SJSA1 (cell line): ENCODE measurements at places on chromosomes 12 and 14. TPM values are rescaled to one million over a fixed set of nuclear protein-coding genes. Genes with fewer than 3 reads are reported as not detected.

GRCh38 chr12:24895612-24896011 lies 53.3 kb downstream of the BCAT1 start:
- no peak for DNase-seq
- no peaks in the 10 kb centered on the region for H3K27me3 ChIP-seq
- no peak overlapping the region for H3K27ac ChIP-seq
- H3K4me1 ChIP-seq = peaks cover 12% of the 10 kb centered on the region
- H3K36me3 ChIP-seq = peaks cover 27% of the 10 kb centered on the region

Gene DBX2
- total RNA-seq = not detected in 2 replicates

- no peaks in the 10 kb centered on the region for H3K36me3 ChIP-seq
- H3K4me3 ChIP-seq = no peak overlapping the region
- DNase-seq = peak; percentile 58
- H3K27ac ChIP-seq = peak overlapping the region; percentile 49
- no peaks in the 10 kb centered on the region for H3K27me3 ChIP-seq
- peaks cover 17% of the 10 kb centered on the region for H3K4me1 ChIP-seq
These were observed 58.2 kb upstream of the FLRT2 start for GRCh38 chr14:85471744-85472143.

DNA sequence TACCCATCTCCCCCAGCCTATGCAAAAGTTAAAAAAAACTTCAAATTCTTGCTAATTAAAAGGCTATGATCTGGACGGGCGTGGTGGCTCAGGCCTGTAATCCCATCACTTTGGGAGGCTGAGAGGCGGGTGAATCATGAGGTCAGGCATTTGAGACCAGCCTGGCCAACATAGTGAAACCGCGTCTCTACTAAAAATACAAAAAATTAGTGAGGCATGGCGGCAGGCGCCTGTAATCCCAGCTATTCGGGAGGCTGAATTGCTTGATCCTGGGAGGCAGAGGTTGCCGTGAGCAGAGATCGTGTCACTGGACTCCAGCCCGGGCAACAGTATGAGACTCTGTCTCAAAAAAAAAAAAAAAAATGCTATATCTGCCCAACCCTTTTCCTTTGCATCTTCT lies 925.4 kb downstream of the GALC start:
- no peaks in the 10 kb centered on the region for H3K36me3 ChIP-seq
- H3K27ac ChIP-seq = no peak overlapping the region
- H3K4me1 ChIP-seq = no peaks in the 10 kb centered on the region
- no peak for DNase-seq
- no peaks in the 10 kb centered on the region for H3K27me3 ChIP-seq

GRCh38 chr12:124107351-124107750 lies 134.3 kb downstream of the ZNF664 start:
- H3K4me3 ChIP-seq = no peak overlapping the region
- no peak for DNase-seq
- no peaks in the 10 kb centered on the region for H3K27me3 ChIP-seq

DNA sequence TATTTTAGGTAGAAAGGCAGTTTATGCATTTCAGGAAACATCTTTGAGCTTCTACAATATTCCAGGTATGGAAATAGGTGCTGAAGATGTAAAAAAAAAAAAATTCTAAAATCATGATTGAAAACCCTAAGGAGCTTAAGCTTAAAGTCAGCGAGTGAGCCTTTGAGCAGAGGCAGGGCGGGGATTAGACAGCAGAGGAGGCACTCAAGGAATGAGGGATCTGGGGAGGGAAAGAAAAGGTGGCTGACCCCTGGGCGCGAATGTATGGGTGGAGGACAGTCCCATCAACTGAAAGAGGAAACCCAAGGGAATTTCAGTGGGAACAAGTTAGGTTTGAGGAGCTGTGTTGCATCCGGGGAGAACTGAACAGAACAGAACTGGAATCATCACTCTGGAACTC lies 6.4 kb upstream of the PTMS start:
- H3K4me1 ChIP-seq = peaks cover 19% of the 10 kb centered on the region
- H3K27ac ChIP-seq = no peak overlapping the region
- H3K36me3 ChIP-seq = no peaks in the 10 kb centered on the region
- no peak for DNase-seq

Gene PMCH
- total RNA-seq = not detected in 2 replicates

Gene CABP1
- not detected in 2 replicates for total RNA-seq

GRCh38 chr14:50560931-50561285 lies 963 bp downstream of the ATL1 start:
- H3K4me1 ChIP-seq = peaks cover 12% of the 10 kb centered on the region
- peaks cover 11% of the 10 kb centered on the region; the same call in 1 of the 2 replicates for H3K27me3 ChIP-seq
- H3K4me3 ChIP-seq = peak overlapping the region; percentile 49
- H3K27ac ChIP-seq = no peak overlapping the region
- no peaks in the 10 kb centered on the region for H3K36me3 ChIP-seq

Gene GLIPR1L1
- total RNA-seq = not detected in 2 replicates

- peaks cover 19% of the 10 kb centered on the region for H3K4me1 ChIP-seq
- H3K27me3 ChIP-seq = no peaks in the 10 kb centered on the region
- peaks cover 13% of the 10 kb centered on the region; the same call in 1 of the 2 replicates for H3K36me3 ChIP-seq
- peak overlapping the region; percentile 86 for H3K27ac ChIP-seq
These were observed 679 bp upstream of the SAV1 start for GRCh38 chr14:50668826-50669143.

Gene REM2
- total RNA-seq = 0.05 TPM in 1 of 2 replicates, not detected in the other
